ENCODE measurements at places on chromosomes 1 and 21. TPM values are rescaled to one million over a fixed set of nuclear protein-coding genes. Genes with fewer than 3 reads are reported as not detected.
A peak's percentile ranks its signal among the peaks of the same experiment; 100 is the strongest.

Gene PRAMEF7
- total RNA-seq, result not detected

Gene LUZP1
- total RNA-seq, result 17.4 TPM

DNA sequence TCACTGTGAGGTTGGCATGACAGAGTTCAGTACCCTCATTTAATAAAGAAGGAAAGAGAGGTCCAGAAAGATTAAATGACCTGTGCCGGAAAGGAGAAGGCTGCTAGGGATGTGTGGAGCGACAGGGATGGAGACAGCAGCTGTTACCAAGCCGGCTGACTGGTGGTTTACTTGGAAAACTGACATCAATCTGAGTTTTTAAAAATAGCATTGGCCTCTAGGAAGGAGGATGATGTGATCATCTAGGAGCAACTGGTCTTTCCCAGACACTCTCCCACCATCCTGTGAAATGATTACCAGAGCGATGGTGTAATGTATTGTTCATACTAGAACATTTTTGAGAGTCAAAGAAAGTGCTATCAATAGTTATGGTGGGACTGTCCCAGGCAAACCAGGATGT, 154.4 kb downstream of the ZSCAN20 start:
- no peak overlapping the region for H3K4me3 ChIP-seq
- no peaks in the 10 kb centered on the region for H3K36me3 ChIP-seq
- no peaks in the 10 kb centered on the region for H3K4me1 ChIP-seq
- no peak for DNase-seq
- H3K27ac ChIP-seq, result no peak overlapping the region

DNA sequence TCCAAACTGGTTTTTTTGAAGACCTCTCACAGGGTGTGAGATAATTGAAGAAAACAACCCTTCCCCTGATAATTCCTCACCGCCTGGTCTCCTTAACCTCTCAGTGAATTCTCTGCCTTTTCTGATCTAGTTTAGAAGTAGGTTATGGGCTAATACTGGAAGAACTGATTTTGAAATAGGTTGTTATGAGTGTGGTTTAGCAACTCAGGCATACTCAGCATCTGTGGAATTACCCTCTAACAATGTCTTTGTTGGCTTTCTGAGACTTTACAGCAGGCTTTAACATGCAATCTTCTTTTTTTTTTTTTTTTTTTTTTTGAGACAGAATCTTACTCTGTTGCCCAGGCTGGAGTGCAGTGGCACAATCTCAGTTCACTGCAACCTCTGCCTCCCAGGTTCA, 10.3 kb upstream of the PLD5 start:
- H3K27me3 ChIP-seq, result no peaks in the 10 kb centered on the region
- H3K4me1 ChIP-seq, result peaks cover 10% of the 10 kb centered on the region
- DNase-seq, result no peak
- no peak overlapping the region for H3K27ac ChIP-seq
- no peaks in the 10 kb centered on the region for H3K36me3 ChIP-seq
- no peak overlapping the region for H3K4me3 ChIP-seq

DNA sequence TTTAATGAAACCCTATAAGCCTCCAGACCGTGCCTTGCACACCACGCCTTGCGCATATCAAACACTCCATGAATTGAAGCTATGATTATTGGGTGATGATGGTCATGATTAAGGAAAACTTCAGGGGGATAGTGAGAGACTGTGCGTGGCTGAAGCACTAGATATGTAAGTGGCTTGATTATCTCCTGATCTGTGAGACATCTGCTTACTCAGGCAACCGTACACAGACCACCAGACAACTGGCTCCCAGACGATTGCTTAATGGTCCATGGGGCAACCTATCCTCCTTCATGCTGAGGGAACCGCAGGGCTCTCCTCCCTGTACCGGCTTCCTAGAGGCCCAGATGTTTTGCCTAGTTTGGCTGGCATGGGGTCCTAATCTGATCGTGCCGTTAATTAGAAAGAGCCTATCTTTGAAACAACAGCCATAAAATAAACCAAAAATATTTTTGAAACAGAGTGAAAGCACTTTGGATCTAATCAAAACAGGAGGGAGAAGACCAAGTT, 51.6 kb downstream of the IRF2BP2 start:
- H3K27ac ChIP-seq, result no peak overlapping the region
- no peak for DNase-seq
- H3K36me3 ChIP-seq, result peaks cover 4% of the 10 kb centered on the region
- no peaks in the 10 kb centered on the region for H3K27me3 ChIP-seq

DNA sequence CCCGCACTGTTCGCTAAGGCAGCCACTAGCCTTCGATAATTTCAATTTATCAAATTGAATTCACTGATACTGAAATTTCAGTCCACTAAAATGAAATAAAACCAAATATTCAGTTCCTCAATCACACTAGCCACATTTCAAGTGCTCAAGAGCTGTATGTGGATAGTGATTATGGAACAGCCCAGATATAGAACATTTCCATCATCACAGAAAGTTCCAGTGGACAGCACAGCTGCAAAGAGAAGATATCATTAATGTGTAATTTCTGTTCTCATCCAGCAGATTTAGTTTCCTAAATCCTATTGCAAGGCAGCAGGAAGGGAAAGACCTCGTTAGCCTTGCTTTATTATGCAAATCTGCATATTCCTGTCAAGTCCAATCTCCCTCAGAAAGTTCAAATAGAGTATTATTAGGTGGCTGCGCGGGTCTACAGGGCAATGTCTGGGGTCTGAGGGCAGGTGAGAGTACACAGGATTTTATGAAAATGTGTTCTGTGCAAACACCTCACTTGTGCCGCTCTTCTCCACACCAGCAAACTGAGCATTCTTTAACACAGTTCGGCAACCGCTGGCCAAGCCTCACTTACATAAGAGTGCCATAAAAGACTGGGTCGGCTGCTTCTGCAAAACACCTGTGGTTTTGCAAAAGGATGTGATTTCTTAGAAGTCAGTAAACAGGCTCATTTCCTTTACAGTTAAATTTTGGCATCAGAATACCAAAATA, 22.4 kb downstream of the CAPZB start:
- H3K4me3 ChIP-seq, result no peak overlapping the region
- no peak for DNase-seq
- H3K27ac ChIP-seq, result no peak overlapping the region

DNA sequence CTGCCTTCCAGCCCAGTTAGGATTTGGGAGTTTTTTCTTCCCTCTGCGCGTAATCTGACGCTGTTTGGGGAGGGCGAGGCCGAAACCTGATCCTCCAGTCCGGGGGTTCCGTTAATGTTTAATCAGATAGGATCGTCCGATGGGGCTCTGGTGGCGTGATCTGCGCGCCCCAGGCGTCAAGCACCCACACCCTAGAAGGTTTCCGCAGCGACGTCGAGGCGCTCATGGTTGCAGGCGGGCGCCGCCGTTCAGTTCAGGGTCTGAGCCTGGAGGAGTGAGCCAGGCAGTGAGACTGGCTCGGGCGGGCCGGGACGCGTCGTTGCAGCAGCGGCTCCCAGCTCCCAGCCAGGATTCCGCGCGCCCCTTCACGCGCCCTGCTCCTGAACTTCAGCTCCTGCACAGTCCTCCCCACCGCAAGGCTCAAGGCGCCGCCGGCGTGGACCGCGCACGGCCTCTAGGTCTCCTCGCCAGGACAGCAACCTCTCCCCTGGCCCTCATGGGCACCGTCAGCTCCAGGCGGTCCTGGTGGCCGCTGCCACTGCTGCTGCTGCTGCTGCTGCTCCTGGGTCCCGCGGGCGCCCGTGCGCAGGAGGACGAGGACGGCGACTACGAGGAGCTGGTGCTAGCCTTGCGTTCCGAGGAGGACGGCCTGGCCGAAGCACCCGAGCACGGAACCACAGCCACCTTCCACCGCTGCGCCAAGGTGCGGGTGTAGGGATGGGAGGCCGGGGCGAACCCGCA, at the start of gene PCSK9:
Gene PCSK9 (plus strand): TSS at position 207 of the 741 bp plus-strand sequence. CDS start 290 bp downstream, at position 497.
- peak within 1 kb of the TSS; percentile 68 for H3K27ac ChIP-seq
- peaks cover 52% of the 10 kb centered on the region for H3K4me1 ChIP-seq
- H3K4me3 ChIP-seq, result peak within 1 kb of the TSS; percentile 99
- DNase-seq, result peak; percentile 77
- H3K27me3 ChIP-seq, result no peaks in the 10 kb centered on the region

DNA sequence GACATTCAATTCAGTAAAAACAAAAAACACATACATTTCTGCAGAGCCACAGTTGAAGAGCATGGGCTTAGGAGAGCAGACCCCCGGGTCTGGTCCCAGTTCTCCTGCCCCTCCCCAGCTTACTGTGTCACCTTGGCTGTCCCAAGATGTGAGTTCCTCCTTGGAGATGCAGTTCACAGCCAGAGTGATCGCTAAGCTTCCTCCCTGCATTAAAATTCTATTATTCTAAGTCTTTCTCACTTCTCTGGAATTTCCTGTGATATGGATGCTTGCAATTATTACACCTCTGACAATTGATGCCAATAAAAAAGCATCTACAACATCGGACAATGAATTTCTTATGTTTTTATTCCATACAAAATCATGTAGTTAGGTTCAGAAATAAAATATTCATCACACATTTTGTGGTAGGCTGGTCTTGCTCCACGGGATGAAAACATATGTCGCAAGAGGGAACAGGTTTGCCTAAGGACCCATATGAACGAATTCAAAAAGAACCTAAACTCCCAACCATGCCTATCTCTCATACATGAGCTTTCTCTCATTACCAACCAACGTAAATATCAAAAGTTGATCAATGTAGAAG, 328.5 kb upstream of the RUNX1 start:
- H3K27ac ChIP-seq, result no peak overlapping the region
- H3K4me3 ChIP-seq, result no peak overlapping the region
- DNase-seq, result no peak
- no peaks in the 10 kb centered on the region for H3K4me1 ChIP-seq
- no peaks in the 10 kb centered on the region for H3K36me3 ChIP-seq

DNA sequence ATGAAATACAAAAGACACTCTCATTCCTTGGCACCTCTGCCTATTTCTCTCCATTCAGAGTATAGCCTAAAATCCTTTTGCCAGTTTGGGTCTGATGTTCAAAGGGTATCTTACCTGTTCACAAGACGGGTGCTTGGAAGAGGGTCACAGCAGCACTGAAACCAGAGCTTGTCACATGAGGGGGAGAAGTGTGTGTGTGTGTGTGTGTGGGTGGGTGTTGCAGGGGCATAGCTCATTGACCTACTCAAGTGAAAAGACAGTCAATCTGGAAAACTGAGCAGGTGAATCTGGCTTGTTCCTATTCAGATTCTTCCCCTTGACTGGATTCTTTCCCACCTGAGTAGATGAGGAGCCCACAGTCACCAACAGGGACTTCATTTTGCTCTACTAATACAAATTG, 63.9 kb downstream of the KCTD3 start:
- H3K27me3 ChIP-seq, result no peaks in the 10 kb centered on the region
- H3K27ac ChIP-seq, result no peak overlapping the region
- peaks cover 8% of the 10 kb centered on the region for H3K36me3 ChIP-seq

- DNase-seq, result no peak
- no peaks in the 10 kb centered on the region for H3K27me3 ChIP-seq
- peaks cover 21% of the 10 kb centered on the region for H3K36me3 ChIP-seq
- H3K4me1 ChIP-seq, result peaks cover 19% of the 10 kb centered on the region
- no peak overlapping the region for H3K4me3 ChIP-seq
- H3K27ac ChIP-seq, result no peak overlapping the region
Observed at GRCh38 chr1:201881617-201882016, 7.1 kb upstream of the SHISA4 start.
